NCI-H187 (cell line): ENCODE measurements at places on chromosomes 16 and 17.

GRCh38 chr17:65538675-65539529, 22.5 kb downstream of the AXIN2 start:
- DNase-seq, result no peak

DNA sequence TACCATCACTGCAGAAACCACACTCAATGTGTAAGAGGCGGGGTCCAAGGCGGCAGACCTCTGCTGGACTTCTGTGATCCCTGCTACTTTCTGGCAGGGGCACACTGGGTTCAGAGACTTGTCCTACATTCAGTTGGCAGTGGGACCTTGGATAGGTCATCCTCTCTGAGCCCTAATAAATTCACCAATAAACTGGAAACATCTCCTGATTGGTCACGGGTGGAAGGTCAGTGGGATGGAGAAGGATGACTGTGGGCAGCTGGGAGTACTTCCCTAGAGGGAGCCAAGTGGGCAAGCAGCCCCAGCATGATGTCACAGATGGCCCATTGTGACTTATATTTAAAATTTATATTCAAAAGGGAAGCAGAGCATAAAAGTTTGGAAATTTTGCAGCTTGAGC, 49.7 kb downstream of the RNF112 start:
- DNase-seq, result no peak

DNA sequence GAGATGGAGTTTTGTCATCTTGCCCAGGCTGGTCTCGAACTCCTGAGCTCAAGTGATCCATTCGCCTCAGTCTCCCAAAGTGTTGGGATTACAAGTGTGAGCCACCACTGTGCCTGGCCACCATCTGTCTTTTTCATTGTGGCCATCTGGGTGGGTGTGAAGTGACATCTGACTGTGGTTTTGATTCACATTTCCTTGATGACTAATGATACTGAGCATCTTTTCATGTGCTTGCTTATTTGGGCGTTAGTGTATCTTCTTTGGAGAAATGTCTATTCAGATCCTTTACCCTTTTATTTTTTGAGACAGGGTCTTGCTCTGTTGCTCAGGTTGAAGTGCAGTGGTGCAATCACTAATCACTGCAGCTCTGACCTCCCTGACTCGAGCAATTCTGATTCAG, 53.9 kb upstream of the ERN1 start:
- no peak for DNase-seq

DNA sequence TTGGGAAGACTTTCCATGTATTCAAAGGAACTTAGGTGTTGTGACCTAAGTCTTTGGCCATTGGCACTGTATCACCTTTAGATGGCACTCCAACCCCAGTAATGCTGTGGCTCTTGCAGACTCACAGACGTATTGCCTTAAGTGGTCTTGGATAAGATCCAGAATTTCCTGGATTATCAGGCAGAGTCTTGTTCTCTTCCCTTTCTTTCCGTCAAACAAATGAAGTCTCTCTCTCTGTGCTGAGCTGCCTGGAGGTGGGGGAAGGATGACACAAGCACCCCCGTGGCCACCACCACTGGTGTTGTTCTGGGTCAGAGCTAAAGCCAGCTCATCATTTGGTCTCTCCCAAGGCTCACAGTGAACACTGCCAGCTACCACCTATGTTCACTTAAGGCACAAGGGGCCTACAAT, 789.9 kb upstream of the KIF2B start:
- peak; percentile 12 for DNase-seq

GRCh38 chr16:89842471-89843408, 14.5 kb downstream of the SPIRE2 start:
- DNase-seq, result no peak

DNA sequence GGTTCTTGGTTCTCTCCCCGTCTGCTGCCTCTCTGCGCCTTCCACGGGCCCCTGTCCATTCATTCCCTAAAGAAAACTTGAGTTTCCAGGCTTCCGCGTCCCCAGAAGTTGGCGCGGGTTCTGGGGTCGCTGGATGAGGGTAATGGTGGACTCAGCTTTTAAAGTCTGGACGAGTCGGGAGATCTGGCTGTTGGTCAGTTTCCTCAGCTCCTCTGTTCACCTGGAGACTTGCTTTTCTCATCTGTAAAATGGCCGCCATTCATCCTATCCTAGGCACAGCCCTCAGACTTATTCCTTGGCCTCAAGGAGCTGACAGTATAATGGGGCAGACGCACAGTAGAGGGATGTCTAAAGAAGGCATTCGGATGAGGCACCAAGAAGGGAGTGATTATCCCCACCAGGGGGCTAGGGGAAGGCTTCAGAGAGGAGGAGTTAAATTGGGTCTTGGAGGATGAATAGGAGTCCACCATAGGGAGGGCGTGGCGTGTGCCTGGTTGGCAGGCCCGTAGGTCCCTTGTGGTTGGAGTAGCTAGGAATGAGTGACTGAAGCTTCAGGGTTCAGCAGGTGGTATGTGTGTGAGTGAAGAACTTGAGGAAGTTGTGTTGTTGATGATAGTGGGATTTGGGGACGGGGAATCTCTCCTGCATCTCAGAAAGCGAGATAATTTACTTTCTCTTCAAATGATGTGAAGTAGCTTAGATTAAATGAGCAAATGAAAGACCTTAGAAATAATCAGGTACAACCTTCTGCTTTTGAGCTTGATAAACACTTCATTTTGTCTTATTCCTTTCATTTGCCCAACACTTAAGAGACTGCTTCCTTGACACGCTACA, 652 bp downstream of the VPS35L start:
- no peak for DNase-seq

DNA sequence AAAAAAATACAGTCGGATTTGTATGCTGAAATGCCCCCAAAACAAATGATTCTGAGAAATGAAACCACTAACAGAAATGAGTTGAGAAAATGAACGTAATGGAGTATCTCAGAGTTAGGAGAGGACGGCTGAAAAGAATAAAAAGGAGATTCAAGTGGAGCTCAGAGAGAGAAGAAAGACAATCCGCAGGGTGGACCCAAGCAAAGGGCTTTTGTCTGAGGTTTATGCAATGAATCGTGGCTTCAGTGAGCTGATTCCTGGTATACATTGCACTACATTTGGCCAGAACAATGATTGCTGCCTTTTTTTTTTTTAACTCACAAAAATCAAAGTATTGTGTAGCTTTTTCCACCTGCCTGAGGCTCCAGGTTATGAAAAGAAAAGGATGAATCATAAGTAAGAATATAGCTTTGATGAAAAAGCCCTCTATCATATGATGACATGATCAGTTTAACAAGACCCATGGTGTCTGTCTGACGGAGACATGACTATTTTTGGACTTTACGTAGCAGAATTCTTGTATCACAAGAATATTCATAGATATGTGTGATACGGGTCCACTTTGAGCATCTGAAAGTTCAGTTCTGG, 4.4 kb upstream of the MED9 start:
- no peak for DNase-seq

GRCh38 chr17:80785477-80786178, 206.0 kb upstream of the CHMP6 start:
- peak; percentile 75 for DNase-seq

DNA sequence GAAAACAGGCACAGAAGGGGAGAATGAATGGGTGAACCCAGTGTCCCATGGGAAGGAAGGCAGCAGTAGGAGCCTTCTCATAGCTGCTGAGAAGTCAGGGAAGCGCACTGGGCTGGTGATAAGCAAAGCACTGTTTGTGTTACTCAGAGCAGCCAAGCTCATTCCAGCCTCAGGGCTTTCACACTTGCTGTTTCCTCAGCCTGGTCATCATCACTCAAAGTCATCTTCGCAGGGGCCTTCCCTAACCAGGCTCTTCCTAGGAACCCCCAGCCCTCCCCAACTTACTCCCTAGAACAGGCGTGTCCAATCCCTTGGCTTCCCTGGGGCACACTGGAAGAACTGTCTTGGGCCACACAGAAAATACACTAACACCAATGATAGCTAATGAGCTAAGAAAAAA, 32.1 kb upstream of the LONP2 start:
- DNase-seq, result no peak

DNA sequence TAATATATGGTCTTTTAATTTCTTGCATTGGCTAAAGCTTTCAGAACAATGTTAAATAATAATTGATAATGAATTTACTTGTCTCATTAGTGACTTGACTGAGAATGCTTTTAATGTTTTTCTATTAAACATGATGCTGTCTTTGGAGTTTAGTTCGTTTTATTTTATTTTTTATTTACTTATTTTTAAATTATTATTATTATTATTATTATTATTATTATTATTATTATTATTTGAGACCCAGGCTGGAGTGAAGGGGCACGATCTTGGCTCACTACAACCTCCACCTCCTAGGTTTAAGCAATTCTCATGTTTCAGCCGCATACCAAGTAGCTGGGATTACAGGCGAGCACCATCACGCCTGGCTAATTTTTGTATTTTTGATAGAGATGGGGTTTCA, 4.4 kb downstream of the OR3A3 start:
- no peak for DNase-seq

GRCh38 chr17:10754109-10754508, 24.3 kb upstream of the TMEM220 start:
- no peak for DNase-seq

DNA sequence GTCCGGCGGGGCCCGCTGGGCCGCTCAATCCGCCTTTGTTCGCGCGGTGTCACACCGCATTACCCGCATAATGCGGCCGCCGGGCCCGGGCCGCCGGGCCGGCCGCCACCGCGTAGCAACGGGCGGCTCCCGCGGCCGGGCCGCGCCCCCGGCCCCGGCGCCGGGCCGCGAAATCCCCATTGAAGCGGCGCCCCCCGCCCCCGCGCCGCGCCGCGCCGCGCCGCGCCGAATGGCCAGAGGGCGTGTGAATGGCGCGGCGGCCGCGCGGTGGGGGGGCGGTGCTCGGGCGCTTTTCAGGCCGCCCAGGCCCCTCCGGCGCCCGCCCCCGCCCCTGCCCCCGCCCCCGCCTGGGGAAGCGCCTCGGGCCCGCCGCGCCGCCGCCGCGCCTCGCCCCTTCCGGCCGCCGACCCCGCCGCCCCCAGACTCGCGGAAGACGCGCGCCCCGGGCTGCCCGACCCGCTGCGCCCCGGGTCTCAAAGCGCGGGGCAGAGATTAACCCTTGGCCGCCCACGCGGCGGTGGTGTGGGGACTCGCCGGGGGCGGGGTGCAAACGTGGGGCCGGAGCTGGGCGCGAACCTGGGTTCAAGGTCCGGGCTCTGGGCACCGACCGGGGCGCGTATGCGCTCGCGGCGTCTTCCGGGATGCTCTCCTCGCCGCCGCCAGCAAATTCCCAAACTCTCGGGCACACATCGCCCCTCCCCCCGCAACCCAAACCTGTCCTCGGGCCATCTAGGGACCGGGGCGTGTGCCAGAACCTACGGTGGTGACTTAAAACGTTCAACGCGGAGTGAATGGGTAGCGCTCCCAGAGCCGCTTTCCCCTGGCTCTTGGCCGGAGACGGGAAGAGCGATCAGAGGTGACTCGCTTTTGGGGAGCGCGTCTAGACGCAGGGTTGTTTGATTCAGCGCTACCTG, 46.7 kb downstream of the WNT3 start:
- DNase-seq, result no peak

DNA sequence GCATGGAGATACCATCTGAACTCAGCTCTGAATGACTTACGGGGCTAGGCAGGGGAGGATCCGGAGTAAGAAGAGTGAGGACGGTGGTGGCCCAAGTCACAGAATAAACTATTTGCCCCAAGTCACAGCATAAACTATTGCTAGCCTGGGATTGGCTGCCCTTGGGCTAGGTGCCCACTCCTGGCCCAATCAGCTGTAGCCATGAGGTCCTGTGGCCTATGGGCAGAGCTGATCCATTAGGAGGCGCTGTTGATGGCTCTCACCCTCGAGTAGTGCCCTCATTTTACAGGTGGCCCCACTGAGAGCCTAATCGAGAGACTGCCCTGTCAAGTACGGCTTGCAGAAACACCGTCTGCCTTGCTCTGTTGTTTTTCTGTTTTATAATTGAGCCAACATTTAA, 62.3 kb upstream of the ZNF423 start:
- no peak for DNase-seq

- DNase-seq, result no peak
Observed at GRCh38 chr16:7644811-7645210, 312.2 kb downstream of the RBFOX1 start.

DNA sequence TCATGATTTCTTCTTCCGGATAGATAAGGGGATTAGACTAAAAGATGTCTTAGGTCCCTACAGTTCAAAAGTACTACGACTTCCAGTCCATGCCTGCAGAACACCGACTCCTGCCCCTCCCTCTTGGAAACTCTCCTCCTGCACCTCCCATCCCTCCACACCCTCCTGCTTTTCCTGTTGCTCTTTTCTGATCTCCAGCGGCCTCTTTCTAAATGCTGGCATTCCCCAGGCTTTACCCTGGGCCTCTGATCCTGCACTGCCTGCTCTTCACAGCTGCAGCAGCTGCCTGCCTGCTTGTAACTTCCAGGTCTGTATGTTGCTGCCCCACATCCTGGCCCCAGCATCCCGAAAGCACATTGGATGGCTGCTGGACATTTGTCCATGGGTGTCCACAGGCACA, 154.2 kb downstream of the KCNJ12 start:
- DNase-seq, result no peak

DNA sequence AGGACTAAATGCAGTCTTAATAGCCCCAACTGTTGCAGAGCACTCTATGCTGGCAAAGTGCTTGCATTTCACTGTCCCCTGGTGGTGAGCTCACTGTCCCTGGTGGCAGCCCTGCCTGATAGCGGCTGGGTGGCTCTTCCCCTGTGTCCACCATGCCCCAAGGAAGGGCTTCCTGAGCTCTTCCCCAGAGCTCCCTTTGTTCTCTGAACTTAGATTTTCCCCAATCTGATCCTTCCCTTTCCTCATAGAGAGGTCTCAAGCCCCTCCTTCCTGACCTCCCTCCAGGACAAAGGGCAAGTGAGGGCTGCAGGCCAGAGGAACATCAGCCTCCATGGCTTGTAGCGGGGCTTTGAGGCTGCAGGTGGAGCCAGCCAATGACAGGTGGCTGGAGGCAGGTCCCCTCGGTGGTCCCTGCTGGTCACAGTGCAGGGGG, 17.0 kb downstream of the BEAN1 start:
- DNase-seq, result no peak

- no peak for DNase-seq
Observed at GRCh38 chr17:3679531-3680126, 11.0 kb downstream of the EMC6 start.

DNA sequence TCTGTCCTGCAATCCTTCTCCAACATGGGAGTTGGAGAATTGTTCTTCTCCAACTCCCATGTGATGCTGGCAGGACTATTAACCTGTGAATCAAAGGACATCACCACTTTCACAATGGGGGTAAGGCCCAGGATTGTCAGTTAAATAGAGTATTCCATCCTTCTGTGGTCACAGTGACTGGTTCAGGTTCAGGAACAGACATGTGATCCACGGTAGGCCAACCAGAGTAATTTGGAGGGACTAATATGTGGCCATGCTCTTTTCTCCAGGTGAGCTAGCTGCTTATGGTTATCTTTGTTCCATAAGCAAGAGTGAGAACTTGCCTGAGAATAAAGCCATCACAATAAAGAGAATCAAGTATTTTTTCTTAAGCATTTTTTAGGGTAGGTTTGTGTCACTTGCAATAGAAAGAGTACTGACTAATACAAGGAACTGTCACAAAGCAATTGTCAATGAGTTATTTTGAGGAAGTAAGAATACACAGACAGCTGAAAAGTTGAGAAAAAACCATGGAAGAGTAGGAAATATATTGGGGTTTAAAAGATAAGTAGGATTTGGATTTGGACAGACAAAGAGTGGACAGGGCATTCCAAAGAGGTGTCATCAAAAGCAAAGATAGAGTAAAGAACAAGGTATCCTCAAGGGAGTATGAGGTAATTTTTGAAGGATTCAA, 63.4 kb downstream of the BRIP1 start:
- no peak for DNase-seq

GRCh38 chr16:86585821-86586611, 7.7 kb downstream of the FOXL1 start:
- no peak for DNase-seq
